AG08396 (cell line): ENCODE measurements at places on chromosomes 4 and X.
A peak's percentile ranks its signal among the peaks of the same experiment; 100 is the strongest.

- no peak for DNase-seq
These were observed 64.7 kb upstream of the PTPN13 start for GRCh38 chr4:86529436-86529835.

DNA sequence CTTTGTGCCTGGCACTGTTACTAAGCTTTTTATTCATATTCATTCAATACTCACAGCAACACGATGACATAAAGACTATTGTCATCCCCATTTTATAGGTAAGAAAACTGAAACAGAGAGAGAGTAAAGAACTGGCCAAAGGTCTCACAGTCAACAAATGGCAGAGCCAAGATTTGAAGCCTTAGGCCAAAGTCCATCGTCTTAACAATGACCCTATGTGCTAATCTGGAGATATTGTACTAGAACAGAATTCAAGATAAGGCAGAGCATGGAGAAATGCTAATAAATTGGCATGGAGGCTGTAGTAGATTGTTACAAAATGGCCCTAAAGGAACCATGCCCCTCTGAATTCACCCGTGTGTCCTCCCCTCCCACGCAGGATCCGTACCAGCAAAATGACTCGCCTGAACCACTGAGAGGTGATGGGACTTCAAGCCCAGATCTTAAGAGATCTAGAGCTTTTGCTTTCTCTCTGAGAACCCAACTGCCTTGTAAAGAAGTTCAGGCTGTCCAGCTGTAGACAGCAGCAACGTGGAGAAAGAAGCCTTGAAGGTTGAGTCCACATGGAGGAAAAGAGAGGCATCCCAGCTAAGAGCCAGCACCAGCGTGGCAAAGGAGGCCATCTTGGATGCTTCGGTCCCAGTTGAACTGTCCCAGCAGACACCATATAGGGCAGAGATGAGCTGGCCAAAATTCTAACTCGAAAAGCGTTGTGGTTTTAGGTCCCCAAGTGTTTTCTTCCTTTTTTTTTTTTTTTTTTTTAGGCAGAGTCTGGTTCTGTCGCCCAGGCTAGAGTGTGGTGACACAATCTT, 52.8 kb upstream of the RBM47 start:
- no peak for DNase-seq

GRCh38 chr4:8818063-8818881, 53.4 kb downstream of the HMX1 start:
- DNase-seq: no peak

DNA sequence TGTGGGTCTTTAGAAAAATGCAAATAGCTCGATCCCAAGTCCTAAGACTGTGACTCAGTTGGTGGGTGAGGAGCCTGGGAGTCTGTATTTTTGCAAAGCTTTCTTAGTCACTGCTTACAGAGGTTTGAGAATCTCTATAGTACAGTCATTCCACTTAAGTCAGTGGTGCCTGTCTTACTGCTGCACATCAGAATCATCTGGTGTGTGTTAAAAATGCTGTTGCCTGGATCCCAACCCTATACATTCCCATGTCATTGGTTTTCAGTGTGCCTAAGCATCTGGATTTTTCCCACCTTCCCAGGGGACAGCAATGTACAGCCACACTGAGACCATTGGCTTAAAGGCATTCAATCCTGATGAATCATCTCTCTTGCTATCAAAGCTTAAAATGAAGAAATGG, 21.0 kb upstream of the GEMIN8 start:
- no peak for DNase-seq

DNA sequence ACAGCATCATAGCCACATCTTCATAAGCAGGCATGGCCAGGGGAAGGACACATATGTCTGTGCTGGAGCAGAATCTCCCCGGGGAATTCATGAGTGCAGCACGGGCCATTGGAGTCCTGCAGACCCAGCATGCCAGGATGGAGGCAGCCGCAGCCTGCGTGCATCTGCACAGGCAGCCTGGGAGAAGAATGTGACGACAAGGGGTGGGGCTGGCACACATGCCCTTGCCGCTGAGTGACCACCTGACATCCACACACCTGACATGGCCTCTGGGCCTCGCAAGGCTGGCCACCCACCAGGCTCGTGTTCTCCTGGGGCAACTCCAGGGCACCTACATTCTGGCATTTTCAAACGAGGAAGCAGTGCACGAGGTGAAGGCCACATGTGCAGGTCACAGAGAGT, 66.2 kb upstream of the AFAP1 start:
- no peak for DNase-seq

DNA sequence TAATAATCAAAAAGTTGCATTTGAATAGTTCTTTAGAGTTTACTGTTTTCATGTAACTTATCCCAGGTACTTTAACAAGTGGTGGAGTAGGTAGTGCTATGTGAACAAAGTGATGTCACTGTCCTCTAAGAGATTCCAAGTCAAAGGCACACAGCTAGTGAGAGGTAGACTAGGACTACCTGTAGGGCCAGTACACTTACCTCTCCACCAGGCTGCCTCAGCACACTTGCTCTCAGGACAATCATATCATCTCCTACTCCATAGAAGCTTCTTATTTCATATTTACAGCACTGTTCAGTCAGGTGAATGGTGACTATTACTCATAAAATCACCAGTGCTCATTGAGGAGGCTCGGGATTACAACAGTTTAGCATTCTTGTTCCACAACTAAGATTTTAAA, 173.0 kb upstream of the EMCN start:
- DNase-seq: no peak

DNA sequence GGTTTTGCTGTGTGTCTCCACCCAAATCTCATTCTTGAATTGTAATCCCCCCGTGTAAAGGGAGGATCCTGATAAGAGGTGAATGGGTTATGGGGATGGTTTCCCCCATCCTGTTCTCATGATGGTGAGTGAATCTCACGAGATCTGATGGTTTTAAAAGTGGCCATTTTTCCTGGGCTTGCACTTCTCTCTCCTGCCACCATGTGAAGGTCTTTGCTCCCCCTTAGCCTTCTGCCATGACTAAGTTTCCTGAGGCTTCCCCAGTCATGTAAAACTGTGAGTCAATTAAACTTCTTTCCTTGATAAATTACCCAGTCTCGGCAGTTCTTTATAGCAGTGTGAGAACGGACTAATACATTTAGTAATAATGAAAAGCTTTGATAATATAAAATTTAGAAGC, 46.9 kb downstream of the ANTXR2 start:
- DNase-seq: no peak

DNA sequence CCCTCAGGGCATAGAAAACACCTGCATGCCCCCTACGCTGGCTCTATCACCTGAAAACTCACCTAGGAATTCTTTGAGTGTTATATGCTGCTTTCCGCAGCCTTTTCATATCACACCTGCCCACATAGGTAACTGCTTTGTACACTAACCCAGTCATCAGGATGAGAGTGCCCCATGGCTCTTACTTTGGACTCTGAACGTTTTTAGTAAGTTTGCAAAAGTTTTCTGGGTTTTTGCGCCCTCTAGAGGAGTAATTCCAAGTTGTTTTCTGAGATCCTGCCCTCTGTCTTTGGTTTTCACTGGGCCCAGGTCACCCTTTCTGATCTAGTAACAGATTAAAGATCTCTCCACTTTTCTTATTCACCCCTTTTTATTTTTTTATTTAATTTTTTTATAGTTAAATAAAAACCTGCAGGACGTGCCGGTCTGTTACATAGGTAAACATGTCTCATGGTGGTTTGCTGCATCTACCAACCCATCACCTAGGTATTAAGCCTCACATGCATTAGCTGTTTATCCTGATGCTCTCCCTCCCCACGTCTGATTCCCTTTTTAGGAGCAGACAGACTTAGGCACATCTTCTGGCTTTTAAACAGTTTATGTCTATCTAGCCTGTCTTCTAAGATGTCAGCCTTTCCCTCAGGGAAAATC, 139.2 kb downstream of the NWD2 start:
- DNase-seq: peak; percentile 9

DNA sequence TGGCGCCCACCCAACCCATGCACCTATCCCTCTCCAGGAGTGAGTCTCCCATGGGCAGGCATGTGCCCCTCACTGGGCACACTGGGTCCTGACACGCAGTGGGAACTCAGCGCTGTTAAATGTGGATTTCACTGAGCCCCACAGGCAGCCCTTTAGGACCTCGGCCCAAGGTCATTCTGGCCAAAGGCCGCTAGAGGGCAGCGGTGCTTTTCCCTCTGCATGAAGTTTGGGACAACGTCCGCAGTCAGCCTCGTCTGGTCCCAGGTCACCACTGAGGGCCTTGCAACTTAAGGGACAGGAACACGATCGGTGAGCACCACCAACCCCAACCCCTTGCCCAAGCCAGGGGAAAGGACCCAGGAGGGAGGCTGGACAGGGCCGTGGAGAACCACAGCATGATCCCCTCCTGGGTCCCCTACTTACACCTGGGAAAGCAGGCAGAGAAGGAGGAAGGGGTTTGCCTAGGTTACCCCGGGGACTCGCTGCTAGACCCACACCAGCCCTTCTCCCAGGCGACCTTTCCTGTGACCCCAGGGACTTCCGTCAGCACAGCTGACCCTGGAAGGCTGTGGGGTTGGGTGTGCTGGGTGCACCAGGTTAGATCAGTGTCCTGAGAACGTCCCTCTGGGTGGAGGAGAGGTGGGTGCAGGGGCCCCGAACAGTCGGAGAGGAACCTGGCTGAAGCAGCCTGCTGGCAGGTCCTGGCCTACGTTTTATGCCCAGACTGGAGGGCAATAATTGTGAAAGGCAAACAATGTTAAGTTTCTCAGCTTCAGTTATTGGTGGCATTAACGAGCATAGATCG, 24.0 kb downstream of the CYTL1 start:
- peak; percentile 83 for DNase-seq

DNA sequence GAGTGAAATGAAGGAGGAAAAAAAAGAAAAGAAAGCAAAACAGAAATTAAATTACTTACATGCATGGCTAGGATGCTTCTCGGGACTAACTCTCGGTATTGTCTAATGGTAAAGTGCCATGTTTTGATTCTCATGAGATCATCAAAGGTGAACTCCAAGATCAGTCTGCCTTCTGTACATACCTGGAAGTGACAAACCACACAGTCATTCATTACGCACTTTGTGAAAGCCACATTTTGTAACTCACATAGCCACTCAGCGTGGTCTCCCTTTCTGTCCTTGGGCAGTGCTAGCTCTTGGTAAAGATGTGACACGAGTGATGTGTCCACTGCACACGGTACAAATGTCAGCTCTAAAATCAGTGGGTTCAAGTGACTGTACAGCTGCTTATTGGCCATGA, 309.8 kb downstream of the LDB2 start:
- DNase-seq: no peak

DNA sequence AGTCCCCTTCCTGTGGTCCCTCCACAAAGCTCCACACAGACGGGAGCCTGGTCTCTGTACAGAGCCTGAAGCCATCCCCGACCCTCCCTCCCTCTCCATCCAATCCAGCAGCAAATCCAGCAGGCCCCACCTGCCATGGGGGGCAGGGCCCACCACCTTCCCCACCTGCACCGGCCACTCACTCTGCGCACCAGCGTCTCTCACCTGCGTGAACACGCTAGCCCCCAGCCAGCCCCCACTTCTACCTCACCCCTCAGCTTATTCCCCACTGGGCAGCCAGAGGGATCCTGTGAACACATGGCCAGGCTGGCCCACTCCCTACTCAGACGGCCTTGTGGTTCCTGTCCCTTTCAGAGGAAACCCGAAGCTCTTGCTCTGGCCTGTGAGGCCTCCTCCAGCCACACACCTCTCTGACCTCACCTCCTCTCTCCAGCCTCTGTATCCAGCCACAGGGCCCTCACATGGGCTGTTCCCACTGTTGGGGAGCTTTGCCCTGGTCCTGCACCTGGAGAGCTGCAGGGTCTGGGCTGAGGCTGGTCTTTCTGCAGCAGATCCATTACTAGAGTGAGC, 70.9 kb downstream of the WFS1 start:
- no peak for DNase-seq

DNA sequence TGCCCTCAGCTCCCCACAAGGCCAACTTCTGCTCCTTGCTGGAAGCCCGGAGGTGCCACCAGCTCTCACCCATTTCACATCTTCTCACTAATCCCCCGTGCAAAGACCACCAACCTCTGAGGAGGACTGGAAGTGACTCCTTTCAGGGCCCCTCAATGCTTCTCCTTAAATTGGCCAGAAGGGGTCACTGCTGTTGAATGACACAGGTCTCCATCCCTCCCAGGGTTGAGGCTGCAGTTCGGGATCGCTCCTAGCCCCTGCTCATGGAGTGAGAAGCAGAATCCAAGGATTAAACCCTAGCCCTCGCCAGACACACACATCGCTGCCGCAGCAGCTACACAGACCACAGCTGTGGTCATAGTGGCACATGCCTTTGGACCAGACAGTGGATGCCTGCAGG, 279.5 kb upstream of the TAPT1 start:
- DNase-seq: peak; percentile 16

GRCh38 chr4:184255361-184255760, 37.7 kb upstream of the ENPP6 start:
- no peak for DNase-seq

DNA sequence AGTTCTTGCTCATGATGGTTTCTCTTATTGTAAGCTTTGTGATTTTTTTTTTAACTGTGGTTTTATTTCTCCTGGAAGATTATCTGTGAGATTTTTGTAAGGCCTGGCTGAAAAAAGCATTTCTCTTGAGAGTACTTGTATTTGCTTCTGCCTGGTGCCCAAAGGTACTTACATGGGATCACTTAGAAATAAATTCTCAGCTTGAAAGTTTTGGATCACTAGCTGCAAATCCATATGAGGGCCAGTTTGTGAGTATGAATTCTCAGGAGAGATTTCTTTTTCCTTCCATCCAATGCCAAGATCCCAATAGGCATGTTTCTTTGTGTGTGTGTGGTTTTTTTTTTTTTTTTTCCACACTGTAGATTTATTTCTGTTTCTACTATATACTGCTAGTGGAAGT, 1884.7 kb upstream of the PCDH7 start:
- no peak for DNase-seq

GRCh38 chr4:40143926-40144508, 52.8 kb upstream of the RHOH start:
- DNase-seq: no peak
